NCI-H2107 (cell line): ENCODE measurements at places on chromosomes 7 and 10.

DNA sequence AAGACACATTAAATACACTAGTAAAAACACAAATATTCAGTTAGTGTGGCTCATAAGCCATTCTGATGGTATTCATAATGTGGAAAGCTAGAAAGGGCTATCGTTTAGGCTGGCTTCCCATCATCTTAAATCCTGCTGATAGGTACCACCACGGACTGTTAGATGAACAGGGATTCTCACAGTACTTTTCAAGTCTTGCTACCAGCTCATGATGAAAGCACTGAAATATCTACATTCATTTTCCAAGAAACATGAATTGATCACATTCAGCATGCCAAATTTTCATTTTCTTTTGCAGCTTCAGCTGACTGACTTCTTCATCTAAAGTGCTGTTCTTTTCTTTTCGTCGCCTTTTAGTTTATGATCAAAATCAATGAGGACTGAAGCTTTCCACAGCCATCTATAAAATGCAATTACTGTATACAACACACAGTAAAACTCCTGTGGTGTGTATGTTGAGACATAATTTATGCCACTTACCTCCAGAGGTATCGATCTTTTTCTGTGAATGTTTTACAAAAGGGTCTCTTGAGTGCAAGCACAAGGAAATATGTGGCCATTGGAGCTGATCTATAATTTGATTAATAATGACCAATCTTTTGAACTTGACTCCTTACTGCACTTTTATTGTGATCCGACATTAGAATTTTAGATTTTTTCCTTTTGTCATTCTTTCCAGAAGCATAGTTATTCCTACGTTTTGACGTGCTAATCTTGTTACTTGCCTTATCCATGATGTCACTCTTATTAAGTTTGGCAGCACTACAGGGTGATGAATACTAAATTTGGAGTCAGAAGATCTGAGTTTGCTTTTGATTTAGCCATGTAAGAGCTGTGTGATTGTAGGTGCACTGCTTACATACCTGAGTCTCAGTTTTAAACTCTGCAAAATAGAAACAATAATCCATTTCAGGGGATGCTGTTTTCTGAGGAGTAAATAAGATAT lies 58.4 kb downstream of the NXPH1 start:
- DNase-seq = no peak

GRCh38 chr10:131547129-131547799 lies 235.7 kb upstream of the TCERG1L start:
- DNase-seq = no peak

DNA sequence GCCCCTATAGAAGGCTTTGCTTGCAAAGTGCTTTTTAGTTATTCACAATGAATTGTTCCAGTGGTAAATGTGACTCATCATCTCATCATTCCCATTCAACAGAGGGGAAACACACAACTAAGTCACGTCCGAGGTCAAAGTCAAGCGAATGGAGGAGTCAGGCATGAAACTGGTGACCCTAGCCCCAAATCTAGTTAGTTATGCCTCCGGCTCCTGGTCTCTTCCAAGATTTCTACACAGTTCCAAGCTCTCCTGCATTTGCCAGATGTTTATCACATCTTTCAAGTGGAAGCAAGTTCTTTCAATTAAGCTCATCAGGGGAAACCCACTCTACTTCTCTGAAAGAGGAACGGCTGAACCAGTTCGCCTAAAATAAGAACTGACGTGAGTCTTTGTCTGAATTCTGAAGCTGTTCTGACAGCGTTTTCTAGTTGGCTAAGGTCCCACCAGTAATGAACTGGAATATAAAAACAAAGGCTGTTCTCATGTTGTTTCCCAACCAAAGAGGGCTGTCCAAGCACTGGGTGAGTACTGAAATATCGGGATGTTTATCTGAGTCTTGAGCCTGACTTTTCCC lies 140.9 kb upstream of the NRBF2 start:
- no peak for DNase-seq

DNA sequence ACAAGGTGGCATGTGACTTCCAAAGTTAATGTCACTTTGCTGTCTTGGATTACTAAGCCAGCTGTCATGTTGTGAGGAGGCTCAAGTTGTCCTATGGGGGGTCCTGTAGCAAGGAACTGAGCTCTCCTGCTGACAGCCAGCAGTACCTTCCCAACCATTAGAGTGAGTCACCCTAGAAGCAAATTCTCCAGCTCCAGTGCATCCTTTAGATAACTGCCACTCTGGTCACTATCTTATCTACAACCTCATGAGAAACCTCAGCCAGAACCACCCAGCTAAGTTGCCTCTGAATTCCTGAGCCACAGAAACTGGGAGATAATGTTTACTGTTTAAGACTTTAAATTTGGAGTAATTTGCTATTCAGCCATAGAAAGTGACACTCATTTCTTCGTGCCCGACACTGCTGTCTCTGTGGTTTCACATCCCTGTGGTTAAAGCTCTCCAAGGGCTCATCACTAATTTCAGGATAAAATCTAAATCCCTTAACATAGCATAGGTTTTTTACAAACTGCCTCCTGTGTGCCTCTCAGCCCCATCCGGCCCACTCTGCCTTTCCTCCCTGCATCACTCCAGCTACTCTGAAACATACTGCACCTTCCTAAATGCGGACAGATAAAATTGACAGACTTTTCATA lies 83.5 kb downstream of the PRR15 start:
- DNase-seq = no peak

DNA sequence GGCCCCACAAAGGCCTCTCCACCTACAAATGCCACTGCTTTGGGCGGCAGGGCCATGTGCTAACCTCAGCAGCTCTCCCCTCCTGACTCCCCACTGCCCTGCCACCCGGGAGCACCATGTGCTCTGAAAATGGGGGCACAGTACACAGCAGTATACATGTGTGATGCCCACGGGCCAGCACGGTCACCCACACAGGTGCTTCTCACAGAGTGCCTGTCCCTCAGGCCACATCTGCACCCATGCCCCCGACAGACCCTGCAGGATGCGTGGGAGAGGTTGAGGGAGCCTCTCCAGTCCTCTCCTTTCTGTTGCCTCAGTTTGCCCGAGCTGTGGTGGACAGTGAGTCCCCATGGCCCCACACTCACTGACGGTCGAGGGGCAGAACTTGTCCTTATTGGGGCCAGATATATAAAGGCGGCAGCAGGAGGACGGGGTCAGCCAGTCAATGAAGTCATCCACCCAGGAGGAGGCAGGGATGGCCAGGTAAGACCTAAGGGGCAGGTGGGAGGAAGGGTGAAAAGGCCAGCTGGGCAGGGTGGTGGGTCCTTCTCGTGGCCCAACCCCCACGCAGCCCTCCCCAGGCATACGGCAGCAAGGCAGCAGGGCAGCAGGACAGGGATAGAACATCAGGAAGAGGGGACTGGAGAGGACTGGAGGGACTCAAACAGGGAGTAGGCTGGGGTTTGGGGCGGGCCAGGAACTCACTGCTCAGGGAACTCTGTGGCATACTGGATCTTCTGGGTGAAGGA lies 19.6 kb downstream of the NPC1L1 start:
- DNase-seq = no peak

DNA sequence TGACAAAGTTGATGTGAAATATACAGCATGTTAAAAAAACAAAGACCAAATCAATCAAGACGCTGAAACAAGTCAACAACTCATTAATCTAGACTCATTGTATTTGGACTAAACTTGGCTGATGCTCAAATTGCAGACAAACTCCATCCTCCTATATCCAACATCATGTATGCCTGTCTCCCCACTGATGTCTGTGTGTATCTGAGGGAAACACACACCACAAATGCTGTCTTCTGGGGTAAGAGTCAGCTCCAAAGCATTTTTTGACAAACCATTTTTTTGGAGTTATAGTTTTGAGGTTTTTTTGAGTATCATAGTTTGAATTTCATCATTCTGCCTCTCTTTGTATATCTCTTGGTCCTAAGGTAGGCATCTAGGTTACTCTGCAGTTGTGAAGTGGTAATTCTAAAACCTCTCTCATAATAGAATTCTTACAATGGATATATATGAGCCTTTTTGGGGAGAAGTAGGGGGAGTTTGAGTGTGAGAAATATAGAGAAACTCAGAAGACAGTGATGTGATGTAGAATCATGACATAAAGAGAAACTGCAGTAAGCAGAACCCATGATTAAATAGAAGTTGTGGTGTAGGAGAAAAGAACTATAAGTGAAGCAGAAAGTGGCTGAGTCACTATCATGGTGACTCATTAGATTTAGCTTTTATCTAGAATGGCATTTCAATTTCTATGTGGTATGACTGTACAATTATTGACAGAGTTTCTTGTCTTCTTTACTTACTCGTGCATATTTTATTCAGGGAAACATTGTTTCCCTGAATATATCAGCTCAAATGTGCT lies 1531.1 kb upstream of the LRRTM3 start:
- no peak for DNase-seq

GRCh38 chr10:105535478-105535877 lies 894.4 kb downstream of the SORCS3 start:
- no peak for DNase-seq

- DNase-seq = no peak
Observed at GRCh38 chr10:34102893-34103506, 712.1 kb downstream of the PARD3 start.

- no peak for DNase-seq
Observed at GRCh38 chr7:92723205-92723604, 113.2 kb downstream of the CDK6 start.

GRCh38 chr7:142939226-142939910 lies at the start of gene LLCFC1:
Gene LLCFC1, plus strand, starts transcription at chr7:142939484. Its CDS starts 138 bp downstream, at chr7:142939622.
- DNase-seq = no peak

DNA sequence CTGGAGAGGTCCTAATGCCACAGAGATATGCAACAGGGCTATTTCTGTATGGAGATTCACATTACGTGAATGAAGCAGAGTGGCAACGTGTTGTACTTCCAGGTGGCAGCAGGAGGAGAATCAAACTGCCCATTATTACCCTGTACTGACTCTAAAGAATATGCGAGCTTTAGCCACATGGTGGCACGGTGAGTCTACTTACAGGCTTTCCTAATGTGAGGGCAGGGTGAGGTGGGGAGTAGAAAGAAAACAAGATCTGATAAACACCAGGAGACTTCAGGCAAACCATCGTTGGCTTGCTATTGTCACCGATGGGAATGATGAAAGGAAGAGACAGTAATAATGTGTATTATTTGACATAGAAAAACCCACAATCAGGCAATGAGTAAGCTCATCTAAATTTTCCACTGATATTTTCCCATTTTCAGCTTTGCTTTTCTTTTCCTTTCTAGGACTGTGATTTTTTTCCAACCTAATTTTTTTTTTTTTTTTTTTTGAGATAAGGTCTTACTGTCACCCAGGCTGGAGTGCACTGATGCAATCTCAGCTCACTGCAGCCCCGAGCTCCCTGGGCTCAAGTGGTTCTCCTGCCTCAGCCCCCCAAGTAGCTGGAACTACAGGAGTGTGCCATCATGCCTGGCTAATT lies 164.3 kb downstream of the BTAF1 start:
- peak; percentile 10 for DNase-seq

- DNase-seq = no peak
Observed at GRCh38 chr7:41881331-41882130, 178.6 kb upstream of the INHBA start.

DNA sequence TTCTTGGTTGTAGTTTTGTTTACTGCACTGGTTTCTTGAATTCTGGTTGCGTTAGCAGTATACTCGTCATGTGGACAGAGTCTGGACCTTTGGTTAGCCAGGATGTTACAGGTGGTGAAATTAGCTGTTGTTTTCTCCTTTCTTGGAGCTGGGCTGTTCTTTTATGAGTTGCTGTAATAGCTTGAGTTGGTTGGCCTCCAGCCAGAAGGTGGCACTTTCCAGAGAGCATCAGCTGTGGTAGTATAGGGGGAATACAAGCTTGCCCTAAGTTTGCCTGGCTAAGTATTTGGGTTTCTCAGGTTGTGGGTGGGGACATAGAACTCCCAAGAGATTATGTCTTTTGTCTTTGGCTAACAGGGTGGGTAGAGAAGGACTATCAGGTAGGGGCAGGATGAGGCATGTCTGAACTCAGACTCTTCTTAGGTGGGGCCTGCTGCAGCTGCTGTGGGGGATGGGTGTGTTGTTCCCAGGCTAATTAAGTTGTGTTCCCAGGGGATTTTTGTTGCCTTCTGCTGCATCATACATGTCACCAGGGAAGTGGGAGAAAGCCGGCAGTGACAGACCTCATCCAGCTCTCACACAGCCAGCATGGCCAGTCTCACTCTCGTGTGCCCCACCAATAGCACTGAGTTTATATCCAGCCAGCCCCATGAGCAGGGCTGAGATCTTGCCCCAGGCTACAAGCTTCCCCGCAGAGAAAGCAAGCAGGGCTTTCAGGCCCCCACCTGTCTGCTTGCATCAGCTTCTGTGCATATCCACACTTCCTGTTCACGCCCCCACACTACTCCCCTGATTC lies 246.7 kb upstream of the TPK1 start:
- peak; percentile 93 for DNase-seq

DNA sequence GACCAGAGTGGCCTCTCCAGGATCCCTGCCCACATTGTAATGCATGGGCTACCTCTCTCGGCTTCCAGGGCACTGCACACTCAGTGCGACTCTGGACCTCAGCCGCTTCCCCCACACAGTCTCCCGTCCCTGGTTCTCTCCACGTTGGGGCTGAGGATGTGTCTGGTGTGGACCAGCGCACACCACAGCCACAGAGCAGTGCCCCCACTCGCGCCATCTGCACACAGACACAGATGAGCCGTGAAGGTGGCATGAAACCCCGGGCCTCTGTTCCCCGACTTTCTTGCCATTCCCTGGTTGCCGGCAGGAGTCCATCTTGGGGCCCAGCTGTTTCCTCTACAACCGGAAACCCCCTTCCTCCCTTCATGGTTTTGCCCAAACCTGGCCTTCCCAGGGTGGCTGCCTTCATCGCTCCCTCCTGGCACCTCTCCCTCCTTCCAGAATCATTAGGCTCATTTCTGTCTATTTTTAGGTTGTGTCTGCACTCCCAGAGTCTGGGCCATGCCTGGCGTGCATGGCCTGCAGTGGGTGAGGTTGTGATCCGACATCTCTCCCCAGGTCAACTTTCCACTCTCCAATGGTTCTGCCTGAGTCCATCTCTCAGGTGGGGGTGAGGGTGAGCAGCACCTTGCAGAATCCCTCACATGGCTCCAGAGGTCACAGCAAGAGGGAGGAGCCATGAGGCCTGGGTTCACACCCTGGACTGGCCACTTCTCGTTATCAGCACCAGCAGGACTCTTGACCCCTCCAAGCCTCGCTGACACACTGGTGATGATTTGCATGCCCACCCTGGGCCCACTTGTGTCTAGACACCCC lies 10.1 kb downstream of the RASGEF1A start:
- DNase-seq = no peak

DNA sequence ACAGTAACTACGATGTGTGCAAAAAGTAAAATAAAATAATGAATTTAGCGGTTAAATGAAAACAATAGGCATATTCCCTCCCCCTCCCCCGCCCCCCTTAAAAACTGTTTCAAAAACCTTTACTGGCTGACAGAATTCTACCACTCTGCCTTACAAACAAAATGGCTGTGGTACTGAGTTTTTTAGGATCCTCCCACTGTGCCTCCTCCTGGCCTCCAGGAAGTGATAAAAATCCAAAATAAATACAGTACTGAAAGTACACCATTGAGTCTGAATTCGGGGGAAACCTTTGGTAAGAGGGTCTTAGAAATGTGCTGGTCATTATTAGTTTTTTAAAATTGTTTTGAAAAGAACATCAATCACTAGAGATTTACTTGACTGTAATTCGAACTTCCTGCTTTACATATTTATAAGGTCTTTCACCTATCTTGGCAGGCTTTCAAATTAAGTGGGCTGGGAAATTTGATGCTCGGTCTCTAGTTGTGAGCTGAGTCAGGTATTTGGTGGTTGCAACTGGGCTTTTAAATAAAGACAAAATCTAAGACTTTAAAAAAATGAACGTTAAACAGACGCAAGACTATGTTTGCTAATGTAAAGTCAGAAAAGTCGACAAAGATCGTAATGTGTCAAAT lies 32.5 kb upstream of the EPC1 start:
- DNase-seq = peak; percentile 8

- peak; percentile 86 for DNase-seq
Observed at GRCh38 chr10:34739915-34740314, 75.2 kb downstream of the PARD3 start.

- DNase-seq = no peak
Observed at GRCh38 chr10:14684354-14684753, 90.3 kb downstream of the FAM107B start.
